ENCODE measurements at places on chromosomes 1 and 21. TPM values are rescaled to one million over a fixed set of nuclear protein-coding genes. Genes with fewer than 3 reads are reported as not detected.
A peak's percentile ranks its signal among the peaks of the same experiment; 100 is the strongest.

DNA sequence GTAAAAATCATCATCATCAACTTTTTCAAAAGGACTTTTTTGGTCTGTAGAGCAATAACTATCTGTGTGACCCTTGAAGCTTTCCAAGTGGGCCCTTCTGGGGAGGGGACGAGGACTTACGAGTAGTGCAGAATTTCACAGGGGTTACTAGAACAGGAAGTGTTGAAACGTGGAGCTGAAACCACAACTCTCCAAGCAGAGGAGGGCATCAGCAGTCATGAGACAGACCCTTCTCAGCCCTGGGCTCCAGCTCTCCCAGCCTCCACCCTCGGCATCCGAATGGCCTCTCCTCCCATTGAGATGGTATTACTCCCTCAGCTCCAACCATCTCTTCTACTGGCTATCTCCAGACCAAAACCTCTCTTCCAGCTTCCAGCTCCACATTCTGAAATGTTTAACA is 3.6 kb downstream of the FAM89A start:
- H3K27ac ChIP-seq: no peak overlapping the region
- H3K36me3 ChIP-seq: peaks cover 3% of the 10 kb centered on the region
- H3K4me1 ChIP-seq: peaks cover 21% of the 10 kb centered on the region
- no peak for DNase-seq
- H3K27me3 ChIP-seq: peaks cover 20% of the 10 kb centered on the region

Gene VWA5B1
- 0.30 TPM for total RNA-seq

- peak; percentile 70 for DNase-seq
- no peak overlapping the region for H3K27ac ChIP-seq
- H3K27me3 ChIP-seq: peaks cover 5% of the 10 kb centered on the region
- no peaks in the 10 kb centered on the region for H3K36me3 ChIP-seq
Measured at GRCh38 chr1:211579440-211580302, 710 bp upstream of the SLC30A1 start.

Gene HSPB7
- total RNA-seq: not detected

DNA sequence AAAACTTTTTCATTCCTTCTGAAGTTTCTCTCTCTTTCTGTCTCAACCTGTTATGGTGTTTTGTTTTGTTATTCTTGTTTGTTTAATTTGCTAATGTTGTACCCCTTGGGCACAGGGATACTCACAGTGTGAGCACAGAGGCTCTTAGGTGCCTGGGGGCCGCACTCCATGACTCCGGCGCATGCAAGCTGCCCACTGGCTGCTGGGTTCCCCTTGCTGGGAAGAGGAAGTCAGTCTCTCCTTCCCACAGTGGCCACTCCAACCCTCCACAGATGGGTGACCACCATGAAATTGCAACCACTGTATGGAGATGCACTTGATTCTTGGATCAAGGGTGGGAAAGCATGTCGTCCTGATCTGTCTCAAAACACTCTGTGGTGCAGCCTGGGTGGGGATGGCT is 4.6 kb upstream of the CD1A start:
- H3K36me3 ChIP-seq: no peaks in the 10 kb centered on the region
- DNase-seq: no peak
- H3K27me3 ChIP-seq: peaks cover 24% of the 10 kb centered on the region
- H3K4me3 ChIP-seq: no peak overlapping the region

DNA sequence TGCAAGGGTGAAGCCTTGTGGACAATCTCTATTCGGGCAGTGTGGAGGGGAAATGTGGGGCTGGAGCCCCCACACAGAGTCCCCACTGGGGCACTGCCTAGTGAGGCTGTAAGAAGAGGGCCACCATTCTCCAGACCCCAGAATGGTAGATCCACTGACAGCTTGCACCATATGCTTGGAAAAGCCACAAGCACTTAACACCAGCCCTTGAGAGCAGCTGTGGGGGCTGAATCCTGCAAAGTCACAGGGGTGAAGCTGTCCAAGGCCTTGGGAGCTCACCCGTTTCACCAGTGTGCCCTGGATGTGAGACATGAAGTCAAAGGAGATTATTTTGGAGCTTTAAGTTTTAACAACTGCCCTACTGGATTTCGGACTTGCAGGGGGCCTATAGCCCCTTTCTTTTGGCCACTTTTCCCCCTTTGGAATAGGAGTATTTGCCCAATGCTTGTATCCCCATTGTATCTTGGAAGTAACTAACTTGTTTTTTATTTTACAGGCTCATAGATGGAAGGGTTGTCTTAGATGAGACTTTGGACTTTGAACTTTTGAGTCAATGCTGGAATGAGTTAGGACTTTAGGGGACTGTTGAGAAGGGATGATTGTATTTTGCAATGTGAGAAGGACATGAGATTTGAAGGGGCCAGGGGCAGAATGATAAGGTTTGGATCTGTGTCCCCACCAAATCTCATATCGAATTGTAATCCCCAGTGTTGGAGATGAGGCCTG is 16.3 kb upstream of the COL6A1 start:
- peaks cover 2% of the 10 kb centered on the region for H3K27me3 ChIP-seq
- H3K27ac ChIP-seq: no peak overlapping the region
- peaks cover 4% of the 10 kb centered on the region for H3K4me1 ChIP-seq
- no peak overlapping the region for H3K4me3 ChIP-seq

DNA sequence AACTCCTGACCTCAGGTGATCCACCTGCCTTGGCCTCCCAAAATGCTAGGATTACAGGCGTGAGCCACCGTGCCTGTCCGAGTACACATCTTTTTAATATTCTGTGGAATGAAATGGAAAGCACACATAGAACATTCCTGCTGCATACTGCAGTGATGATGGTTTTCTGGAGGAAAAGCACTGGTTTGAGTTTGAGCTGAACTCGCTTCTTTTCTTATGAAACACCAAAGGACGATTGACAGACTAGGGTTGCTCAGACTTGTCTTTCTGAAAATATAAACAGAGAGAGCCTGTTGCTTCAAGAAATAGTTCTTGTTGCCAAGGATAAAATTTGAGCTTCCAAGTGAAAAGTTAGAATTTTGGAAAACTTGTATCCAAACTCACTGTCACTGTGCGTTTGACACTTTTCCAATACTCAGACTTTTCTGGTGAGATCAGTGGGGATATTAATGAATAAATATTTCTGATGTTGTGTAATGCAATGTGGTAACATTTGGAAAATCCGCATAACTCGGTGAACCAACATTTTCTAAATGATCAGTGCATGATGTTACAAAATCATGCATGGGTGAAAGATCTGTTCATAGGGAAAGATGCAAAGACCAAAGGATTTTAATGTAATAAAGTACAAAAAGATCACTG is 15.0 kb upstream of the ERMAP start:
- H3K27me3 ChIP-seq: no peaks in the 10 kb centered on the region
- no peak overlapping the region for H3K4me3 ChIP-seq

GRCh38 chr1:232226197-232226712 is 403.7 kb downstream of the SIPA1L2 start:
- H3K27me3 ChIP-seq: no peaks in the 10 kb centered on the region
- H3K4me3 ChIP-seq: no peak overlapping the region
- H3K27ac ChIP-seq: no peak overlapping the region
- H3K4me1 ChIP-seq: peaks cover 24% of the 10 kb centered on the region

Gene TEDDM1
- total RNA-seq: not detected

Gene HAO2
- not detected for total RNA-seq

Gene KIRREL1
- total RNA-seq: 64.9 TPM

- H3K4me1 ChIP-seq: peaks cover 17% of the 10 kb centered on the region
- H3K36me3 ChIP-seq: no peaks in the 10 kb centered on the region
- DNase-seq: no peak
- H3K4me3 ChIP-seq: peak overlapping the region; percentile 45
- no peaks in the 10 kb centered on the region for H3K27me3 ChIP-seq
Measured at GRCh38 chr1:223714849-223715603, 2.7 kb downstream of the CAPN2 start.

DNA sequence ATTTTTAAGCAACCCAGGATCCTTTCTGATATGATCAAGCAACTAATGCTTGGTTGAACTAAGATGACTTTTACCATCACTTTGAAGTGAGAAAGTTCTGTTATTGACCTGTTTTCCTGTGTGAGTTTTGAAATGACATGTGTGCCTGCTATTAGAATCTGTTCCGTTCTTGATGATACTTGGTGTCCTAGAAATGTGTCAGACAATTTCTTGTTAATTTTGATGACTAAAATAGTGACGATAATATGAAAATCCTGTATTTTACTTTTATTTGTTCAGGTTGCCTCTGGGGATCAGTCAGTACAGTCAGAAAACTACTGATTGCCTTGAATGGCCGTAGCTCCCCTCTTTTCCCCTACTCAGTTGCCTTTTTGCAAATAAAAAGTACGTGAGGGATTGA is 228.0 kb downstream of the RYR2 start:
- no peak for DNase-seq
- H3K36me3 ChIP-seq: no peaks in the 10 kb centered on the region
- no peak overlapping the region for H3K27ac ChIP-seq
- no peak overlapping the region for H3K4me3 ChIP-seq
- no peaks in the 10 kb centered on the region for H3K27me3 ChIP-seq

DNA sequence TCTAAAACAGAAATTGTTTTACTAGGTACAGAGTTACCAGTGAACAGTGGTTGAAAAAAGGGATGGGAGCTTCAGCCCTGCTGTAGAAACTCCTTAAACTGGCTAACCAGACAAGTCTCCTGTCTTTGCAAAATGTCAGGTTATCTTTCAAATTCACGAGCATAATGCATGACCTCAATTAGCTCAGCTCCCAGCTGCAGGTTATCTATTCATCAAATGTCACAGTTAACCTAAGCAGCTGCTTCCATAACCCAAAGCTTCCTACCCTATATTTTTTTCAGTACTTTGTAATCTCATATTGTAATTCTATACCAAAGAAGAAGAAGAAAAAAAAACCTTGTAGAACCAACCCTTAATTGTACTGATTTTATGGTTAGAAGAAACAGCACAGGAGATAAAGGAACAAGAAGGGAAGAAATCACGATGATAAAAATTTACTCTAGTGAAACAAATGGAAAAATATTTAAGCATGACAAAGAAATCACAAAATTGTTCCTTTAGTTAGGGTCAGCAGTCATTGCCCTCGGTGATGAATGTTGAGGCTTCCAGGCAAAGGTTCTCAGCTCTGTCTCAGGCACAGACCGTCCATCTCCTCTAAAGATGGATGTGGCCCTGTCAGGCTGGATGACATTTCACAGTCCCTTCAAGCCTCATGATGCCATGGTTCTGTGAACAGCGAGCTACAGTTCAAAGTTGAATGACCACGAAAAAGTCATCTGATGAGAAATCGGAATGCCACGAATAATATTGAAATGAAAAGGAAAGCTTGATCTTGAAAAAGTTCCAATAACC is 95.9 kb downstream of the PLD5 start:
- H3K4me3 ChIP-seq: no peak overlapping the region
- peak overlapping the region; percentile 53 for H3K27ac ChIP-seq
- no peaks in the 10 kb centered on the region for H3K4me1 ChIP-seq
- H3K27me3 ChIP-seq: no peaks in the 10 kb centered on the region

DNA sequence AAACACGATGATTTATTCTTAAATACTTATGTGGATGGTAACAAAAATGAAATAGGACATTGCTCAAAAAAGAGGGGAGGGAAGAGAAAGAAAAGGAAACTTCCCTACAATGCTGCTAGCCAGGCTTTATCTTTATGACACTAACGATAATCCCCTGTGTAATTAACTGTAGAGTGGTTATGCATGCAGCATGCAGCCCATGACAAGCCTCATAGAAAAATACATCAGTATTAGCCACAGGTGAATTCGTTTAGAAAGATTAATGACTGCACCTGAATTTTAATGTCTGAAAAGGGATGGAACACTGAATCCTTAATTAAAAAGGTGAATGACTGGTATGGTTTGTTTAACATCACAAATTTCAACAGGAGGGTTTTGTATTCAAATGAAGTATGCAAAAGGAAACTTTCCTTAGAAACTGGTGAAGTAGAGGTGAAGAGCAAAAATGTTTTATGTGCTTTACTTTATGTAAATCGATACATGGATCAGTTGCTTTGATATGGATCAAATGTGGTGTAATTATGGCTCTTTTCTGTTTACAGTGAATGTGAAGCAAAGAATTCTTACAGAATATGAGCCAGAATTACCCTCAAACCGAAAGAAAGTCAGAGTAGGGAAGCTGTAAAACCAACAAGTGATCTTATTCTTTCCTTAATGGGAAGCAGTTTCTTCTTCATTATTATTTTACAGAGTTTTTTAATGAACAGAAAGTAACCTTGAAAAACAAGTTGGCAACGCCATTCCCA is 569.6 kb upstream of the ADGRL2 start:
- DNase-seq: no peak
- H3K4me1 ChIP-seq: peaks cover 14% of the 10 kb centered on the region
- H3K27me3 ChIP-seq: no peaks in the 10 kb centered on the region
- H3K4me3 ChIP-seq: no peak overlapping the region
- no peaks in the 10 kb centered on the region for H3K36me3 ChIP-seq
- H3K27ac ChIP-seq: peak overlapping the region; percentile 27

Gene CLIC6
- 0.25 TPM for total RNA-seq

DNA sequence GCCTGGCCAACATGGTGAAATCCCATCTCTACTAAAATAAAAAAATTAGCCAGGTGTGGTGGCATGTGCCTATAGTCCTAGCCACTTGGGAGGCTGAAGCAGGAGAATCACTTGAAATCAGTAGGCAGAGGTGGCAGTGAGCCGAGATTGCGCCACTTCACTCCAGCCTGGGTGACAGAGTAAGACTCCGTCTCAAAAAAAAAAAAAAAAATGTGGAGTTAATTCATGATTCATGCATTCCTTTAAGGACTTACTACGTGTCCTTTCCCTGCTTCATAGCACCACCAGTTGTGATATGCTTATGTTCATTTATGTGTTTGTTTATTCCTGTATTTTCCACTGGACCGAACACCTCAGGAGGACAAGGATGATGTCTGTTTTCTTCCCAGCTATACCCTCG is 12.7 kb upstream of the PRELP start:
- peaks cover 35% of the 10 kb centered on the region for H3K4me1 ChIP-seq
- no peak overlapping the region for H3K27ac ChIP-seq
- no peak overlapping the region for H3K4me3 ChIP-seq
- H3K27me3 ChIP-seq: peaks cover 9% of the 10 kb centered on the region
- no peak for DNase-seq
- H3K36me3 ChIP-seq: no peaks in the 10 kb centered on the region

Gene AGL
- 13.8 TPM for total RNA-seq

DNA sequence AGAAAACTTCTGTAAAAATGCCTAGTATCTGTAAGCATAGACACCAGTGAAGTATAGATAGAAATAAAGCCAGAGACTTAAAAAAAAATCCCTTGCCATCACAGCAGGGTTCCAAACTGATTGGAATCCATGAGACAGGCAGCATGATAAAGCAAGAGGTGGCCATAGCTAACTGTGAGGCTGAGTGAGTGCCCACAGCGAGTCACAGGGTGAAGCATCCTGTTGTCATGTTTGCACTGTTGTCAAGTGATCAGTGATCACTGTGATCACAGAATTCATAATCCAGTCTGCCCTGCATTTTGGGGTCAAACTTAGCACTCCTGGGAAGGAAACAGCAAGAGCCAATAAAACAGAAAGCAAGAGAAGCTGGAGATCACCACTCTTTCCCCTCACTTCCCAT is 33.3 kb downstream of the LRRC8B start:
- peaks cover 23% of the 10 kb centered on the region for H3K36me3 ChIP-seq
- H3K27me3 ChIP-seq: no peaks in the 10 kb centered on the region
- H3K27ac ChIP-seq: no peak overlapping the region
- peaks cover 19% of the 10 kb centered on the region for H3K4me1 ChIP-seq
- H3K4me3 ChIP-seq: no peak overlapping the region

Gene TRNP1
- total RNA-seq: 18.7 TPM

- H3K36me3 ChIP-seq: no peaks in the 10 kb centered on the region
- no peak overlapping the region for H3K4me3 ChIP-seq
- DNase-seq: no peak
- H3K27me3 ChIP-seq: no peaks in the 10 kb centered on the region
- H3K4me1 ChIP-seq: peaks cover 19% of the 10 kb centered on the region
Measured at GRCh38 chr1:71695821-71696220, 586.5 kb downstream of the NEGR1 start.

Gene AGT
- 0.16 TPM for total RNA-seq

All from neural crest cell (in vitro differentiated cells).